Iris pigment epithelial cell (primary cell): ENCODE measurements at places on chromosomes 7 and 10.
A peak's percentile ranks its signal among the peaks of the same experiment; 100 is the strongest.

- no peak for DNase-seq
These were observed 48.7 kb downstream of the TPK1 start for GRCh38 chr7:144787127-144787526.

DNA sequence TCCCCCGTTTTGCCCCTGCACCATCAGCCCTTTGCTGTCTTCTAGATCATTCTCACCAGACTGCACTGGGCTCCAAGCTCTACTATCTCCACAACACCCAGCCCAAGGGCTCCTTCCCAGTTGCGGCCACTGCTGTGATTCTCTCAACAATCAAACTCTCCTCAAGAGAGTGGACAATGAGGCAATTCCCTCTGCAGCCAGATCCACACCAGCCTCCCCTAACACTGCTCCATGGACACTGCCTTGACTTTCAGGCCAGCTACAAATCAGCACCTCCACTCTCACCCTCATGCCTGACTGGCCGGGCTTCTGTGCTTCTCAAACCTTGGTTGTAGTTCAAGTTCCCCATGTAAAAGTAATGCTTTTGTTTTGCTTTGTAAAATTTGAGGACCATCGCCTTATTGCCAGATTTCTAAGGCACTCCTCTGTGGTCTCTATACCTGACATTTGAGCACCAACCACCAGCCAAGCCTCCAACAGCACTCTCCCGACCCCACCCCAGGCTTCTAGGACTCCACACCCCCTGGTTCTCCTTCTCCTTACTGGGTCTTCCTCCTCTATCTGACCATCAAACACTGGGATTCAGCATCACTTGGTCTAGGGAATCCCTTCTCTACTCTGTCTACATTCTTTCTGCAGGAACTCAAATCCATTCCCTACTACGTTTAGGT is 45.4 kb downstream of the PPIF start:
- no peak for DNase-seq

DNA sequence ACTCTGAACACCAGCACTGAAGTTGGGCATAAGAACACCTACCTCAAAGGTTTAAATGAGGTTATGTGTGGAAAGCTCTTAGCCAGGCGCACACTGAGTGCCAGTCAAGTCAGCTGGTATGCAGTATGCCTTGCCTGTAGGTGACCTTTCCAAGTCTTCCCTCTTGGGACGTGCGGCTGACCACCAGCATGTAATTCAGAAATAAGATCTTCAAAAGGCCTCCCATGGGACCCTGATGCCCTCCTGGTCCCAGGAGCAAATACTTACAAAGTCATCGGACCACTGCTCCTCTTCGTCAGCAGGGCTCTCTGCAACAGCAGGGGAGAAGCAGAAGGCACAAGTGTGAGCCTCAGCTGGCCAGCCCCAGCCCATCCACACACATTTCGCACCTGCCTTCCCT is 40.8 kb downstream of the BLNK start:
- DNase-seq = no peak

- DNase-seq = no peak
These were observed 232.4 kb upstream of the FZD8 start for GRCh38 chr10:35874311-35875015.

DNA sequence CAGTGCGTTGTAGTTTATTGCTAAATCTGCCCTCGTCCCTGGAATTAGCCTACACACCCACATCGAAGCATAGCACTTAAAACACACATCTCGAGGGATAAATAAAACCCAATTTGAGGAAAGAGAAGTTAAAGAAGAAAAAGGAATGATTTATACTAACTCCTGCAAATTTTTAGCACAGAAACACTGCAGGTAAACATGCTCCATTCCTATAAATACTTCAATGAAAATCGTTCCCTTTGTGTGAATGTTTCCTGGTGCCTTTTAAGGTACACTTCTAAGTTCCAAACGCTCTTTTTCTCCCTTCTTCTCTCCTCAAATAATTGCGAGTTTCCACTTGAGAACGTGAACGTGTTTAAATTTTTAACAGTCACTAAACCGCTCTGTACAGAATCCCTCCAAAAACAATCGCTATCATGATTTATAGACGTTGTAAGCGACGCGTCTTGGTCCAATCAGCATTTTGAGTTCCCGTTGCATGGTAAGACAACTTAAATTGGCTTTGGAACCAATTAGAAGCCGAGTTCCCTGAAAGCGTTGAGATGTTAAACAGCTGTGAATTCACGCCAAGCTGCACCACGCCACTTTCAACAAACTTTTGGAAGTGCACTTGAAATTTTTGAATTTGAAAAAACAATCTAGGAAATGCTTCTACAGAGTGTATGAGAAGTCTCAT is 12.5 kb upstream of the EBLN1 start:
- peak; percentile 70 for DNase-seq
